ENCODE measurements at places on chromosomes 16 and 17.

DNA sequence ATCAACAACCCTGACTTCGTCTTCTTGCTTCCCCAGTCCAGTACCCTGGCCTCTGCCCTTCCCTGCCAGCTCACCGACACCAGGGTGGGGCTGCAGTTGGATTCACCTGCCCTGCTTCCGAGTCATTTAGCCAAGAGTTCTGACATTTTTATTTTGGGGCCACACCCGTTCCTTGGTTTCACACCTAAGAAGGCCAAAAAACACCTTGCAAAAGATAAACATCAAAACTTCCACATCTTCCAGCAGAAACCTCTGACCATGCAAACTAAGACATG is 41.8 kb upstream of the GFOD2 start:
- no peak for DNase-seq

GRCh38 chr16:83901101-83901500 is 2.2 kb downstream of the MLYCD start:
- no peak for DNase-seq

DNA sequence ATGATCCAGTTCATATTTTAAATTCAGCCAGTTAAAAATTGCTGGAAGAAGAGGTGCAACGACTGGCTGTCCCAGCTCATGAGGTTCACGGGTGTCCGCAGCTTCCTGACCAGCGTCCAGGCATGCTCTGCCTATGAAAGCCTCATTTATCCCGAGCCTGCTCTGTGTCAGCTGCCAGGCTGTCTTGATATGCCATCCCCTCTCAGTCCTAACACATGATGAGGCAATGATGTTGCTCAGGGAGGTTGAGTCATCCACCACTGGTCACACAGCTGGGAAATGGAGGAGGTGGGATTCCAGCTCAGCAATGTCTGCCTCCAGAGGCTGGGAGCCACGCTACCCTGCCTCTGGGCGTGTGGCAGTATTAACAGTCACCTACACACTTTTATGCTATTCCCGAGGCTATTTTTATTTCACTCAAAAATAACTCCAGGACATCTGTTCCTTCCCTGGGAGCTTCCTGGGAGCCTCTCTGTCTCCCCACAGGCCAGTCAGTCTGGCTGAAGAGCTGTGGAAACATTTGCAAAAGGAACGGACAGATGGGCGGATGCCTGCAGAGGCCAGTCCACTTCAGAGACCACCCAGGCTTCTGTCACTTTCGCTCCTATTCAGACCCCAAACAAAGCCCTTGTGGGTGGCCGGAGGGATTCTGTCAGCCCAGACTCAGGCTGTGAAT is 22.5 kb downstream of the RAB11FIP4 start:
- no peak for DNase-seq

DNA sequence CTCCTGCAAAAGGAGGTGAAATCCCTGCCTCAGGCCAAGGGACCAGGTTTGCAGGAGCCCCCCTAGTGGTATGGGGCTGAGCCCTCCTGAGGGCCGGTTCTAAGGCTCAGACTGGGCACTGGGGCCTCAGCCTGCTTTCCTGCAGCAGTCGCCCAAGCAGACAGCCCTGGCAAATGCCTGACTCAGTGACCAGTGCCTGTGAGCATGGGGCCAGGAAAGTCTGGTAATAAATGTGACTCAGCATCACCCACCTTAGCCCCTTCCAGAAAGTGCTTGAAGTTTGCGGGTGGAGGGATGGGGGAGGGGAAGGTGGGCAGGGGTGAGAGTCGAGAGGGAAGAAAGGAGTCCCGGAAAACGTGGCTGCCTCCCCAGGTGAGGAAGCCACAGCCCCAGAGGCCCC is 2.1 kb downstream of the MC1R start:
- no peak for DNase-seq

GRCh38 chr17:74554909-74555308 is 9.0 kb upstream of the CD300C start:
- no peak for DNase-seq

- no peak for DNase-seq
Observed at GRCh38 chr16:6132121-6132520, 1034.5 kb upstream of the EEF2KMT start.

- DNase-seq, result no peak
Observed at GRCh38 chr16:88020516-88020885, 69.3 kb downstream of the BANP start.

DNA sequence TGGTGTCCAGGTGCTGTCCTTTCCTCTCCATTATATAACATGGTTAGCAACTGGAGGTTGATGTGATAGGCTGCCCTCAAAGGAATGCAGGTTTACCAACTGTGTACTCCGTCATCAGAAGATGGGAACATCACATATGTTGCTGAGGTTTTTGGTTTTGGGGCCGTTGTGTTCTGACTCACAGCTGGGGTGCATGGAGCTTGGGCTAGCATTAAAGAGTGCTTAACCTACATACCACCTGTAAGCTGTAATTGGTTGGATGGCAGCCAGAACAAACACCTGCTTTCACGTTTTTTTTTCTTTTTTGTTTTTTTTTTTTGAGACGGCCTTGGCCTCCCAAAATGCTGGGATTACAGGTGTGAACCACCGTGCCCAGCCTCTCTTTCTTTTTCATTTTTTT is 20.9 kb downstream of the TMEM11 start:
- no peak for DNase-seq

DNA sequence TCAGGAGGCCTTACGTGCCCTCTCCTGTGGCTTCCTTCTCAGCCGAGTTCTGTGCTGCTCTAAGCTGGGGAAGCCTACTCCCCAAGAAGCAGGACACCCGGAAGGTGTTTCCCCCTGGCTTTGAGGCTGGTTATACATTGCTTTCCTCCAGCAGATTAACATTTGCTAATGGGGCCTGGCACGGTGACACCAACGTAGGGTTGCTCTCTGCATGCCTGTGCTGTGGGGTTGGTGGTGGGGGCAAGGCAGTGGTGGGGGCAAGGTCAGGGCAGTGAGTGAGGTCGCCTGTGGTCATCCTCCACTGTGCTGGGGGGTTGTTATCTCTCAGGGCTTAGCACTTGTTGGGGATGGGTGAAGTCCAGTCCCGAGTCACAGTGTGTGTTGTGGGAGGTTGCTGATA is 4.2 kb downstream of the USP6 start:
- no peak for DNase-seq

DNA sequence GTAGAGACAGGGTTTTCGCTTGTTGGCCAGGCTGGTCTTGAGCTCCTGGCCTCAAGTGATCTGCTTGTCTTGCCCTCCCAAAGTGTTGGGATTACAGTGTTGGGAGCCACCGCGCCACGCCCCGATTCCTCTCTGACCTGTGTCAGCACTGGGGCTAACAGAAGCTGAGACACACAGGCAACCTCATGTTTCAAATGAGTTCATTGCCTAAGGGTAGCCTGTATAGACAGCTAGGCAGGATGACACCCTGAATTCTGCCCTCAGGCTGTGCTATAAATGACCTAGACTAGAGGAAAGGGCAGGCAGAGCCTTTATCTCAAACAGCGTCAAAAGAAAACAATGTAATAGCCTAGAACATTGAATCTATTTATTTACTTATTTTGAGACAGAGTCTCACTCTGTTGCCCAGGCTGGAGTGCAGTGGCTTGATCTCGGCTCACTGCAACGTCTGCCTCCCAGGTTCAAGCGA is 2.3 kb upstream of the CDK3 start:
- DNase-seq, result no peak

- DNase-seq, result no peak
Observed at GRCh38 chr16:2042171-2042985, 5.3 kb downstream of the NTHL1 start.

DNA sequence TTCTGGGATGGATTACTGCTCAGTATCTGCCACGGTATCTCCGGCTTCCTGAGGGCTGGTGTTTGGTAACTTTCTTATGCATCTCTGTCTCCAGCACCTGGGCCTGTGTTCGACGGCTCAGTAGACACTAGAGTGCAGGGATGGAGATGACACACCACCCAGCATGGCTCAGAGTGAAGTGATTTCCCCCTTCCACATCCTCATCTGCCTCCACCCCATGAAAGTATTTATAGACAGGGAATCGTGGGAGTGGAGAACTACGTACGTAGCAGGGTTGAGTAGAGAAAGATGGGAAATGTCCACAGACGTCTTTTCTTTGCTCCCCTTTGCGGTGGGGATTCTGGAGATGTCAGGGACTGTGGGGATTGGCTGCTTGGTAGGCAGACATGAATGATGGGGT is 11.8 kb upstream of the SLC25A19 start:
- no peak for DNase-seq

DNA sequence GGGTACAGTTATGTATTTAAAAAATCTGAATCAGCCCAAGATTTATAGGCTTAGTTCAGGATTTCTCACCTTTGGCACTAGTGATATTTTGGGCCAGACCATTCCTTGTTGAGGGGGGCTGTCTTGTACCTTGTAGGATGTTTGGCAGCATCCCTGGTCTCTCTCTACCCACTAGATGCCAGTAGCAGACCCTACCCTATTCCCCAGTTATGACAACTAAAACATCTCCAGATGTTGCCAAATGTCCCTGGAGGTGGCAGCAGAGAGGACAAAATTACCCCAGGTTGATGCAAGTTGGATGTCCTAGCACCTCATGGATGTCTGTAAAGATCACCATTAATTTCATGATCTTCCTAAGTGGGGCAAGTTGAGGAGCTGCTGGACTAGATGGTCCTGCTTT is 45.8 kb downstream of the SYT17 start:
- DNase-seq, result no peak

- no peak for DNase-seq
Observed at GRCh38 chr16:84357191-84357651, 11.1 kb upstream of the ATP2C2 start.

GRCh38 chr17:70104791-70105523 is 29.9 kb downstream of the KCNJ16 start:
- DNase-seq, result no peak

GRCh38 chr16:67562526-67562917 is at the start of gene CTCF:
Gene CTCF, plus strand, starts transcription at chr16:67562526. Its CDS starts 48,307 bp downstream, at chr16:67610833.
- DNase-seq, result peak; percentile 60

DNA sequence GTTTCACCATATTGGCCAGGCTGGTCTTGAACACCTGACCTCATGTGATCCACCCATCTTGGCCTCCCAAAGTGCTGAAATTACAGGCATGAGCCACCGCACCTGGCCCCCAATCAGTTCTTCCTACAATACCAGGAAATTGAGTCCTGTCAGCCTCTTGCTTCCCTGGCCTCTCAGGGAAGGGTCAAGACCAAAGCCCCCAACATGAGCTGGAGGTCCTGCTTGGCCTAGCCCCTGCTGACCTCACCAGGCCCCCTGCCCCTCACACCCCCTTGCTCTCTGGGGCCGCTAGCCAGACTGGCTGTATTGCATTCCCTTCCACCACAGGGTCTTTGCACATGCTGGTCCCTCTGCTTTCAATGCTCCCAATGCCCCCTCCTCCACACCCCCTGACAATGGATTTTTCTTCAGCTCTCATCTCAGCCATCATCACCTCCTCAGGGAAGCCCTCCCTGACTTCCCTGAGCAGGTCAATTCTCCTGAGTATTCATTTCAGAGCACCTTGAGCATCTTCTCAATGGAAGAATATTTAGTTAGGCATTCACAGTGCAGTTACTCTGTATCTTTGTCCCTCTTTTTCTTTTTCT is 24.1 kb downstream of the IGFBP4 start:
- no peak for DNase-seq

- no peak for DNase-seq
Observed at GRCh38 chr16:76222087-76222486, 55.1 kb upstream of the CNTNAP4 start.

DNA sequence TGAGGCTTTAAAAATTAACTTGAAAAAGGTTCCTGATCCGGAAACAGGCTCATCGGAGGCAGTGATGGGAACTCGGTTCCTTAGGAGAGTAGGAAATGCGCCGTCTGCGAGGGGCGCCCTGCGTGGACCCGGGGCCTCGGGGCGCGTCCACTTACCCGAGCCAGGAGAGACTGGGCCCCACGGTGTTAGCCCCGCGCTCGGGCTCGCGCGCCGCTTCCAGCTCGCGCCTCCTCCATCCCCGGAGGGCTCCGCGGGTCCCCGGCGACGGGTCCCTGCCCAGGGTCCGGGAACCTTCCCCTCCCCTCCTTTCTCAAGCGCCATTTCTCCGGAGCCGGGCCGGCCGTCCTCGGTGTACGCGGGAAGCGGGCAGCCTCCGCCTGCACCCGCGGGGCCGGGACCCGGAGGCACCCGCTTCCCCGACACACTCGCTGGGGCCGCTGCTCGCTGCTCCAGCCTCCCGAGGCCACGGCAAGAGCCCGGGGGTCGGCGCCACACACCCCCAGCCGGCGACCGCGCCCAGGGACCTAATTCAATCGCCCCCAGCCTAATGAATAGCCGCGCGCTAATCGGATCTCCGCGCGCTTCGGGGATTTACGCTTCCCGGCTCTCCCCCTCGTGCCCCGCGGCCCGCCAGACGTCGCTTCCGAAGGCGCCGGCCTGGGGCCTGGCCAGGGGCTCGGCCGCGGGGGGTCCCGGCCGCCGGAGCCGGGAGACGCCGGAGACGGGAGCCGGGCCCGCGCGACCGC is 2.2 kb upstream of the BAHCC1 start:
- DNase-seq, result no peak

- no peak for DNase-seq
Observed at GRCh38 chr16:3187798-3188674, at the start of gene OR1F1. Gene OR1F1, plus strand, starts transcription at chr16:3188204.

- peak; percentile 38 for DNase-seq
Observed at GRCh38 chr16:84952335-84953189, 58.8 kb downstream of the ZDHHC7 start.

Measured in stimulated activated CD8-positive, alpha-beta memory T cell treated with anti-CD3 and anti-CD28 coated beads, Interleukin-4, amount 100 ng/mL, for 1 hour (primary cell).